ENCODE measurements at places on chromosomes 11 and 22. TPM values are rescaled to one million over a fixed set of nuclear protein-coding genes. Genes with fewer than 3 reads are reported as not detected.

The NRXN2 gene
- 6.4 TPM for total RNA-seq

The SCGB1D2 gene
- not detected for total RNA-seq

The OR4A16 gene
- not detected for total RNA-seq

The TMEM126A gene
- 35.6 TPM for total RNA-seq

The MRGPRE gene
- not detected for total RNA-seq

The MIAT gene
- 1.2 TPM for total RNA-seq

The CLTCL1 gene
- total RNA-seq: 34.4 TPM

The HEPN1 gene
- 0.09 TPM for total RNA-seq

The KCNK7 gene
- 0.30 TPM for total RNA-seq

The MUC5B gene
- total RNA-seq: not detected

The KDM4D gene
- total RNA-seq: 0.74 TPM

The HIC2 gene
- total RNA-seq: 2.4 TPM

The KRTAP5-2 gene
- total RNA-seq: not detected

The LGALS12 gene
- total RNA-seq: not detected

The TRIM49D1 gene
- not detected for total RNA-seq

The LMO2 gene
- total RNA-seq: not detected

The PKDREJ gene
- total RNA-seq: not detected

The TNNT3 gene
- not detected for total RNA-seq

Measured in smooth muscle cell of the umbilical artery (primary cell).